ENCODE measurements at places on chromosomes 7 and 10. TPM values are rescaled to one million over a fixed set of nuclear protein-coding genes. Genes with fewer than 3 reads are reported as not detected.

Gene NUTM2A
- polyA plus RNA-seq, result 0.66 TPM

Gene CEP55
- 3.5 TPM for polyA plus RNA-seq

Gene GIMAP1
- polyA plus RNA-seq, result not detected

Gene CYP2E1
- polyA plus RNA-seq, result 0.11 TPM

Gene JMJD1C
- polyA plus RNA-seq, result 39.2 TPM

Gene TFR2
- 6.0 TPM for polyA plus RNA-seq

Gene MLLT10
- 62.1 TPM for polyA plus RNA-seq

DNA sequence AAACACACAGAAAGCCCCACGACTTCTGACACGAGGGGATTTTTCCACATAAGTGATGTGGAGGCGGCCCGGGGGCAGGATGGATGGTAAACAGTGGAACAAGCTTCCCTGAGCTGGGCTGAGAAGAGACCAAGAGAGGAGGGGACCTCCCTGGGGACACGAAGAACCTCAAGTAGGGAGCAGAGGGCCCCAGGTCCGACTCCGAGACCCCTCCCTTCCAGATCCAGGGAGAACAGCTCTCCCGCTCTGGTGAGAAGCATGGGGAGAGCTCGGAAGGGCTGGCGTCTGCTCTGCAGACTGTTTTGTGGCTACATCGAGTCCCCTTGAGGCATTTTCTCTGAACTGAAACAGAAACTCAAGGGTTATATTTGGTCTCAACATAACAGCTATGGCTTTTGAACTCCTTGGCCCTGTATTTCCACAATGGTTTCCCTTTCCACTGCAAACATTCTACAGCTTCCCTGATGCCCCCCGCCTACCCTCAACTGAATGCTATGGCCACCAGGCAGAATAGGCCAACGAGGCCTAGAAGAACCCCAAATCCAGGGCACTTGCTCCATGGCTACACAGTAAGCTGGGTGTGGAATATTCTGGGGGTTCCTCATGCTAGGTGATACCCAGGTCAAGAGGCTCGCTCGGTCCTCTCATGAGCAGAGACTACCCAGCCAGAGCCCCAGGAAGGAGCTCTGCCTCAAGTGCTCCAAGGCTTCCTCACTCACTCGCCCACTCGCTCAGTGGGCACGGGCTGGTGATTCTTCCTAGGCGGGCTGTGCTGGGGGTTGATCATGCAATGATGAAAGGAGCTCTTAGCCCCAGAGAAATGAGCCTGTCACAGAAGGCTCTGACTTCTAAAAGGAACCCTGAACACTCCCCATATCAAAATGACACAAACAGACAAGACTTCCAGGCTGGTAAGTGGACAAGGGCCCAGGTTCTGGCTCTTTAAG lies 47.5 kb downstream of the FAM53B start:
- H3K27me3 ChIP-seq, result no peaks in the 10 kb centered on the region
- no peaks in the 10 kb centered on the region for H3K4me1 ChIP-seq
- H3K36me3 ChIP-seq, result 0 out of 2 replicates have a peak, but pooled peaks cover 3% of the 10 kb centered on the region

GRCh38 chr10:1361411-1362105 lies 305.4 kb downstream of the WDR37 start:
- no peak for DNase-seq
- H3K27ac ChIP-seq, result no peak overlapping the region
- H3K4me3 ChIP-seq, result no peak overlapping the region
- no peaks in the 10 kb centered on the region for H3K27me3 ChIP-seq
- peaks cover 4% of the 10 kb centered on the region for H3K4me1 ChIP-seq
- H3K36me3 ChIP-seq, result no peaks in the 10 kb centered on the region

GRCh38 chr7:122525355-122525754 lies 173.6 kb downstream of the RNF133 start:
- no peaks in the 10 kb centered on the region for H3K27me3 ChIP-seq
- no peak for DNase-seq
- H3K4me3 ChIP-seq, result no peak overlapping the region
- no peaks in the 10 kb centered on the region for H3K4me1 ChIP-seq
- no peak overlapping the region for H3K27ac ChIP-seq

GRCh38 chr7:67913604-67914003 lies 917.0 kb downstream of the TYW1 start:
- no peaks in the 10 kb centered on the region for H3K36me3 ChIP-seq
- DNase-seq, result no peak
- H3K4me3 ChIP-seq, result no peak overlapping the region
- no peaks in the 10 kb centered on the region for H3K4me1 ChIP-seq
- no peak overlapping the region for H3K27ac ChIP-seq

- H3K36me3 ChIP-seq, result no peaks in the 10 kb centered on the region
- H3K27me3 ChIP-seq, result no peaks in the 10 kb centered on the region
- DNase-seq, result no peak
- H3K4me3 ChIP-seq, result no peak overlapping the region
Observed at GRCh38 chr7:116618338-116619128, 53.5 kb upstream of the MET start.

DNA sequence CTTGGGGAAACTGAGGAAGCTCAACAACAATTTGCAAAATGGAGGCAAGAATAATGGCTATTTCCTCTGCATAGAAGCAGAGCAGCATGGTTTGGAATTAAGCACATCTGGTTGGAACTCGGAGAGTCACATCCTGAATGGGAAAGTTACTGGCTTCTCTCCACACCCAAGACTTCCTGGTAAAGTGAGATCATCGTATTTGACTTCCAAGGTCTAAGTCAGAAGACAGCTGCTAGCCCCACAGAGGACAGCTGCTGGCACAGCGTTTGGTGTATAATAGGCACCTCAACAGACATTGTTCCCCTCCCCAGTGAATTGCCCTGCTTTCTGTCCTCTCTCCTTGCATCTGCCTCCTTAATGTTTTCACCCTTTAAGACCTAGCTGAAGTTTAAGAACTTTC lies 37.0 kb upstream of the NRF1 start:
- H3K36me3 ChIP-seq, result no peaks in the 10 kb centered on the region
- no peak overlapping the region for H3K27ac ChIP-seq
- no peak for DNase-seq
- no peaks in the 10 kb centered on the region for H3K4me1 ChIP-seq
- H3K27me3 ChIP-seq, result no peaks in the 10 kb centered on the region

- no peak overlapping the region for H3K4me3 ChIP-seq
- H3K36me3 ChIP-seq, result peaks cover 8% of the 10 kb centered on the region
- peaks cover 100% of the 10 kb centered on the region for H3K27me3 ChIP-seq
- peaks cover 3% of the 10 kb centered on the region for H3K4me1 ChIP-seq
Observed at GRCh38 chr7:157003445-157003755, 7.1 kb downstream of the MNX1 start.

GRCh38 chr10:13439313-13440184 lies 89.3 kb downstream of the BEND7 start:
- peak overlapping the region; percentile 33 for H3K4me3 ChIP-seq
- no peak overlapping the region for H3K27ac ChIP-seq
- H3K27me3 ChIP-seq, result peaks cover 23% of the 10 kb centered on the region

- no peaks in the 10 kb centered on the region for H3K36me3 ChIP-seq
- H3K27ac ChIP-seq, result peak overlapping the region; percentile 90
- H3K27me3 ChIP-seq, result no peaks in the 10 kb centered on the region
- no peak overlapping the region for H3K4me3 ChIP-seq
- peaks cover 40% of the 10 kb centered on the region for H3K4me1 ChIP-seq
Observed at GRCh38 chr10:21751341-21752310, 217.6 kb downstream of the MLLT10 start.

- no peak for DNase-seq
- no peaks in the 10 kb centered on the region for H3K27me3 ChIP-seq
- no peaks in the 10 kb centered on the region for H3K36me3 ChIP-seq
- H3K4me3 ChIP-seq, result no peak overlapping the region
- peaks cover 1% of the 10 kb centered on the region for H3K4me1 ChIP-seq
- H3K27ac ChIP-seq, result no peak overlapping the region
Observed at GRCh38 chr10:71088054-71088453, 124.3 kb upstream of the UNC5B start.

DNA sequence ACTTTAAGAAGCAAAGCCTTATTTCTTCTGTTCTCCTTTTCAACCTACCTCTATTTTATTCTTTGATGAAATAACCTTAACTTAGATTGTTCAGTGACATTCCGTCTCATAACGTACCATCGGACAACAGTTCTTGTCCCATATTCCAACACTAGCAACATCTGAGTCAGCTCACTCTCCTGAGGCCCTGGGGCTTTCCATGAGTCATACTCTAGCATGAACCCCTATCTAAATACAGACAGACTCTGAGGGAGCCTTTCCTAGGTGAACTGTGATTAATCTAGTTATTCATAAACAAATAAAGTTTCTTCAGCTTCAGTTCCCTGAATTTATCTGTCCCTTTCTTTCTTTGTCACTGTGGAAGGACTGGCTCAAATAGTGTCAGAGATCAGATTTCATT lies 168.7 kb upstream of the LYZL1 start:
- H3K4me3 ChIP-seq, result no peak overlapping the region
- DNase-seq, result no peak
- no peaks in the 10 kb centered on the region for H3K36me3 ChIP-seq
- no peaks in the 10 kb centered on the region for H3K27me3 ChIP-seq
- H3K4me1 ChIP-seq, result no peaks in the 10 kb centered on the region

GRCh38 chr7:94301024-94301586 lies 93.6 kb upstream of the COL1A2 start:
- H3K4me1 ChIP-seq, result peaks cover 3% of the 10 kb centered on the region
- peak; percentile 57 for DNase-seq

DNA sequence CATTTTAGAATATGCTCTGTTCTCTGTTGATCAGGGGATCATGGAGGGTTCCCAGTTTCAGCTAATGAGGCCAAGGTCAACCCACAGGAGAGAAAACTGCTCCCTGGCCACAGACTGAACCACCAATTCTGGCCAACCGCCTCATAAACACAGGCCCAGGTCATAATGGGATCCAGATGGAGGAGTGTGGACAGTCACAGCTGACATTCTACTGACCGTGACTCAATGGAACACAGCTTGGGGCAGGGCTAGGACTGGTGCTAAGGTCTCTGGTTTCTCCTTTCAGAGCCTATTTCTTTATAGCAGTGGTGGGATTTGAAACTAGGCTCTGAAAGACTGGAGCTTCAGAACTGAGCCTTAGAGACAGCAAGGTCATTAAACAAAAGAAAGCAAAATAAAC lies 68.3 kb downstream of the HIPK2 start:
- no peak overlapping the region for H3K4me3 ChIP-seq
- peaks cover 24% of the 10 kb centered on the region for H3K4me1 ChIP-seq
- no peaks in the 10 kb centered on the region for H3K27me3 ChIP-seq
- no peak overlapping the region for H3K27ac ChIP-seq
- no peaks in the 10 kb centered on the region for H3K36me3 ChIP-seq

DNA sequence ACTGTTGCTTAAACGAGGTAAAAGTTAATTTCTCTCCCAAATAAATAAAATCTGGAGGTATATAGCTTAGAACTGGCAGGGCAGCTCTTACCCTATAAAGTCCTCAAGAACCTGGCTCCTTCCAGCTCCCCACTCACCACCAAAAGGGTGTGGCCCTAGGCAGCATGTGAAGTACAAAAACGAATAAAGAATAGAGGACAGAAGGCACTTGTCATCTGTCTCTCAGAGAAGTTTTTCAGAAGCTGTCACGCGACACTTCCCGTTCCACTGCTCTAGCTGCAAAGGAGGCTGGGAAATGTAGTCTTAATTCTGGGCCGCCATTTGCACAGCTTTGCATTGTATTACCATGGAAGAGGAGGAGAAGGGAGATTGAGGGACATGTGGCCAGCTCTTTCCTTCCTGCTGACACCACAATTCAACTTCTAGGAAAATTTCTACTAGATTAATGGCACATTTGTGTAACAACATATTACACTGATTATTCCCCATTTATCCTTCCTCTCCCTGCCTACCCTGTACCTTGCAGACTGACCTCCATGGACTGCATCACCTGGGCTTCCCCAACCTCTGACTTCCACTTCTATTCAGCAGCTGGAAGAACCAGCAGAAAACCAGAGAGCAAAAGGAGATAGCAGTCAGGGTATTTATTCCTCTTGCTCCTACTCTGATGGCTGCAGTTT lies 62.2 kb downstream of the CCDC71L start:
- no peaks in the 10 kb centered on the region for H3K4me1 ChIP-seq
- no peak overlapping the region for H3K4me3 ChIP-seq
- H3K27ac ChIP-seq, result no peak overlapping the region
- peak; percentile 5 for DNase-seq
- H3K27me3 ChIP-seq, result no peaks in the 10 kb centered on the region

- no peak for DNase-seq
- no peaks in the 10 kb centered on the region for H3K27me3 ChIP-seq
- no peak overlapping the region for H3K4me3 ChIP-seq
- no peaks in the 10 kb centered on the region for H3K4me1 ChIP-seq
- H3K36me3 ChIP-seq, result no peaks in the 10 kb centered on the region
Observed at GRCh38 chr7:68576366-68576765, 1021.9 kb upstream of the AUTS2 start.

DNA sequence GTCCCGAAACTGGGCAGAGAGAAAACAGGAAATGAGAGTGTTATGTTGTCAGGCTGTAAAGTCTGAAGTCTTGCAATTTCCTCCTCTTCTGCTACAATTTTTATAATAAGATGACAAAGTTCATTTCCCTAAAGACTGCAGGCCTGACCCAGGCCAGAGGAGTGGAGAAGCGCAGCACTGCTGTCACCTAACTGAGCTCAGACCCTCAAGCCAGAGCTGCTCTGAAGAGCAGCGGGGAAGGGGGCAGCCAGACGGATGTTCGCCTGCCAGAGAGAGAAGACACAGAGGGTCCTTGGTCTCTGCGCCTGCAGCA lies 12.6 kb upstream of the AOAH start:
- H3K27me3 ChIP-seq, result no peaks in the 10 kb centered on the region
- H3K4me3 ChIP-seq, result no peak overlapping the region
- H3K27ac ChIP-seq, result no peak overlapping the region
- no peak for DNase-seq
- H3K4me1 ChIP-seq, result no peaks in the 10 kb centered on the region
- no peaks in the 10 kb centered on the region for H3K36me3 ChIP-seq

DNA sequence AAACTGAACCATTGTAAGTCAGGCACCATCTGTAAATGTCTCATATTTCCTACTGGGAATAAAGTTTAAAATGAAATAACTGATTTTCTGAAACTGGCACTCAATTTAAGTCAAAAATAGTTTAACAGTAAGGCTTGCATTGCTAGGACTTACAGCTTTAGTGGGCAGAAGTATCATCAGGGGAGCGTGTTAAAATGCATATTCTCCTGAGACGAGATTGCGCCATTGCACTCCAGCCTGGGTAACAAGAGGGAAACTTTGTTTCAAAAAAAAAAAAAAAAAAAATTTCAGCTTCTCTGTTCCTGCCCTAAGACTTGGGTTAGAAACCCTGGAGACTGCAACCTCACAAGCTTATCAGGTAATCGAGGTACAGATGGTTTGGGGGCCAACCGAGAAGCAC lies 65.4 kb downstream of the UBE3C start:
- H3K27ac ChIP-seq, result no peak overlapping the region
- H3K27me3 ChIP-seq, result no peaks in the 10 kb centered on the region
- no peak overlapping the region for H3K4me3 ChIP-seq

DNA sequence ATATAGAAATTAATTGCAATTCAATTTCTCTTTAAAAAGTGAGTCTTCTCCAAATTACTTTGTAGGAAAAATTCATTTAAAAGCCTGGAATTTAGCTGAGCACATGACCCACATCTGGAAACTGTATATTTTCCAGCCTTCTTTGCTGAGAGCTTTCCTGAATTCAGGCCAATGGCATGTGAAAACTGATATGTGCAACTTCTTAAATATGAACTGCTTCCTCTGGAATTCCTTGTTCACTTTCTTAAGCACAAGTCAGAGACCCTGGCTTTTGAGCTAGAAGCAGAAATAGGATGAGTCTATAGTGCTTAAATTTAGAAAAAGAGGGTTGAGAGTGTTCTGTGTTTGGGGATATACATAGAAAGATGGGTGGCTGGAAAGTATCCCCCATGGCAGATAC lies 365.1 kb upstream of the MTPN start:
- no peaks in the 10 kb centered on the region for H3K36me3 ChIP-seq
- H3K4me3 ChIP-seq, result no peak overlapping the region
- H3K27me3 ChIP-seq, result no peaks in the 10 kb centered on the region
- H3K27ac ChIP-seq, result no peak overlapping the region
- DNase-seq, result no peak

Measured in H1 (cell line).